ENCODE measurements at places on chromosomes 13 and 19.

DNA sequence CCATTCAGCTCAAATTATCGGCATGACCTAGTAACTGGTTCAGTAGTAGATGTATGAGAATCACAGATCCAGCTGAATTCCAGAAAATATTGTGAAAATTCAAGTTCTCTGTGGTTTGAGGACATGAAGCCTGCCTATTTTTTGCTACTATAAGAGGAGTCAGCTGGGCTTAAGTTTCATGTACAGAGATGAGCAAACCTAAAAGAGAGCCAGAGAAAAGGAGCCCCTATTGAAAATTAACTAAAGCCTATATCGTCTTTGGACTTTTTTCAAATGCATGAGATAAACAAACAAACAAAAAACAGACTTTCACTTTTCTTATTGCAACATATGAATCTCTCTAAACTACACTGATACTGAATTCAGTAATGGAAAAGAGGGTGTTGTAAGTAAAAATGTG lies 106.8 kb upstream of the SPRY2 start:
- DNase-seq: no peak

GRCh38 chr19:44960906-44961728 lies 5.9 kb downstream of the CLPTM1 start:
- no peak for DNase-seq

GRCh38 chr13:106484537-106485193 lies 50.8 kb downstream of the EFNB2 start:
- no peak for DNase-seq

DNA sequence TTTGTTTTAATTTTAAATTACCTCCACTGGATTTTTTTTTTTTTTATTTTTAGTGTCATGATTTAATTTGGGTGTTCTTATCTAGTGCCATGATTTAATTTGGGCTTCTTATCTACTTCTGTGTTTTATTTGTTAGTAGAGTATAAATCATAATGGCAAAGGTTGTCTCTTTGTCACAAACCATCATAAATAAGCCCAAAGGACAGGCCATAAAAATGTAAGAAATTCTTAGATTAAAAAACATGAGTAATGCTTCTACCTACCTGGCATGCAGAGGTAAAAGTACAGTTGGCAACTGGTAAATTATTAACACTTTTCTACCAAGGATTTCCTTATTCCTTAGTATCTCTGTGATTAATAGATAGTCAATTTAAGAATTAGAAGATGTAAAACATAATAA lies 55.2 kb downstream of the ERCC5 start:
- DNase-seq: no peak

DNA sequence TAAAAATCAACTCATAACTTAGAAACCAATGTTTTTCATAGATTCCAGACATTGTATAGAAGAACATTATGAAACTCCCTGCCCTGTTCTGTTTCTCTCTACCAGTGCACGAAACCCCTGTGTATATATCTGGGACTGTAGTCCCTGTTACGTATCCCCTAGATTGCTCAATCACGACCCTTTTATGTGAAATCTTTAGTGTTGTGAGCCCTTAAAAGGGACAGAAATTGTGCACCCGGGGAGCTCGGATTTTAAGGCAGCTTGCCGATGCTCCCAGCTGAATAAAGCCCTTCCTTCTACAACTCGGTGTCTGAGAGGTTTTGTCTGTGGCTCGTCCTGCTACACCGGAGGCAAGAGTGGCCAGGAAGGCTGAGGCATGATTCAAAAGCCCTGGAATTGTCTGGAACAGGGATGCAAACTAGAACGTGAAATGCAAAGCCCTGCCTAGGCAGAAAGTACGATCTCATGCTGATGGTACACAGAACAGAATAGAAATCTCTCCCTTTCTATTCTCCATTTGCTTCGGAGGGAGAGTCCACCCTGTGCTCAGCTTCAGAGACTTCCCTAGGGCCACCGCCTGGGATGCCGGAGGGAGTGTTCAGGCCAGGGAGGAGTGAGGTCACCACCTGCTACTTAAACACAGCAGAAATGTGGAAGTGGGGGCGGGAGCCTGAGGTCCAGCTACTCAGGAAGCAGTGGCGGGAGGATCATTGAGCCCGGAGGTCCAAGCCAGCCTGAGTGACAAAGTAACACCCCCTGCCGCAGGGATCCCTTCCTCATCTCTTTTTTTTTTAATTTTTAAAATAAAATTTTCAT lies 758 bp upstream of the ZNF888 start:
- DNase-seq: no peak

DNA sequence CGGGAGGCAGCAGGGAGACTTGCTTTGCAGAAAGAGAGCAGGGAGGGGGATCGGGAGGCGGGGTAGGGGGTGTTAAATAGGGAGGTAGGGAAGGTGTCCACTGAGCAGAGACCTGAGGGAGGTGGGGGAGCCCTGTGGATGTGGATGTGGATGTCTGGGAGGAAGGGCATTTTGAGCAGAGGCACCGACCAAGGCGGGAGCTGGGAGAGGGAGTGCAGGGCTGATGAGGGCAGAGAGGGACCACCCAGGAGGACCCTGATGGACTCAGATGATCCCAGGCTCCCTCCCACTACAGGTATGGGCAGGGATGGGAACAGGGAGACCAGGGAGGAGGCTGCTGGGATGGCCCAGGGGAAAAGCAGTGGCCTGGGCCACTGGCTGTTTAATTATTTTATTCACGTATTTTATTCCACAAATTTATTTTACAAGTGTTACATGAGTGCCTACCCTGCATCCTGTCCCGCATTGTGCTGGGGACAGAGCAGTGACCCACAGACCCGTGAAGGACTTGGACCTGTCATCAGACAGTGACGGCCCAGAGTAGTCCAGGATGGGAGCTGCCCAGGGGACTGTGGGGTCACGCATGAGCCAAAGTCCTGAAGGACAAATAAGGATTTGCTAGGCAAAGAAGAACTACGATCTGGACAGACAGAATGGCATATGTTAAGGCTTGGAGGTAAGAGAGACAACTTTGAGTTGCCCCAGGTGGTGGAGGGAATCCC lies 5.3 kb downstream of the GRAMD1A start:
- no peak for DNase-seq

GRCh38 chr13:67208552-67208951 lies 21.6 kb downstream of the PCDH9 start:
- DNase-seq: no peak

GRCh38 chr13:100356426-100356825 lies 232.2 kb downstream of the GGACT start:
- no peak for DNase-seq

DNA sequence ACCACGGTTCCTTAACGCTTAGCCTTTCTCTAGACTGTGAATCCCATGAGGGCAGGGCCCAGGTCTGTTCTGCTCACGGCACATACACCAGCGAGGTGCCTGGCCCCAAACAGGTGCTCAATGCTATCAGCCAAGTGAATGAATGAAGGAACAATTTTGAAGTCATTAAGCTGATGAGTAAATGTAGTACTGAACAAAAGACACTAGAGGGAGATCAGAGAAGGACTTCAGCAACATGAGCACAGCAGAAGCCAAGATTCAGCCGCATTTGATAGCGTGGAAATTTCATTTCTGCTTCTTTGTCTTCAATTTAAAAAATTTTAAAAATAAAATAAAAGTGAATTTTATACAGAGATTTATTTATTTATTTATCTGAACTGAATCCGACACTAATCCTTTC lies 20.1 kb upstream of the MYO16 start:
- DNase-seq: no peak
